ENCODE measurements at places on chromosomes 6 and 20.

- DNase-seq: no peak
These were observed 3.5 kb upstream of the MOXD1 start for GRCh38 chr6:132404736-132405135.

DNA sequence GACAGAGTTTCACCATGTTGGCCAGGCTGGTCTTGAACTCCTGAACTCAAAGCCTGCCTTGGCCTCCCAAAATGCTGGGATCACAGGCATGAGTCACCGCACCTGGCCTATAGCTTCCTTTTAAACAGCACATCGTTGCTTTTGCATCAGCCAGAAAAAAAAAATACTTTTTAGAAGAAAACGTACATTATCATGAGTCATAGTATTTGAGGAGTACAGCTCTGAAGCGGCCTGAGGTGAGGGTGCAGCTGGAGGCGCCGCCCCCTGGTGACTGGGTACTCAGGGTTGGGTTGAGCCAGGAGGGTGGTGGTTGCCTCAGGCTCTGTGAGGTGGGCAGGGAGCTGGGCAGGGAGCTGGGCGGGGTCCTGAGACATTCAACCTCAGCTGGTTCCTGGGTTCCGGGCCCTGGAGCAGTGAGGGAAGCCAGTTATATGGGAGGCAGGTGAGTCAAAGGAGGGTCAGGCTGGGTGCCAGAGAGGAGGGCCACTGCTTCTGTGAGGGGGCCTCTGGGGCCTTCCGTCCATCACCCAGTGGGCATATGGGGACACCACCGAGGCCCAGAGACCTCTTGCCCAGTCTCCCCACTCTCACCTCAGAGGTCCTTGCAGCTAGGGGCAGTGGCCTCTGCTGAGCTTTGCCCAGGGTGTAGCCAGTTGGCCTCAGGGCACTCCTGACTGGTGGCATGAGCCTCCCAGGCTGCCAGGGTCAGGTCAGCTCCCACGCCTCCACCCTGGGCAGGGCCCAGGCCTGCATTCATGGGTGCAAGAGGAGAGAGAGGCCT is 11.7 kb upstream of the ID1 start:
- DNase-seq: no peak

- no peak for DNase-seq
These were observed 86.6 kb upstream of the TPD52L1 start for GRCh38 chr6:125066964-125067363.

DNA sequence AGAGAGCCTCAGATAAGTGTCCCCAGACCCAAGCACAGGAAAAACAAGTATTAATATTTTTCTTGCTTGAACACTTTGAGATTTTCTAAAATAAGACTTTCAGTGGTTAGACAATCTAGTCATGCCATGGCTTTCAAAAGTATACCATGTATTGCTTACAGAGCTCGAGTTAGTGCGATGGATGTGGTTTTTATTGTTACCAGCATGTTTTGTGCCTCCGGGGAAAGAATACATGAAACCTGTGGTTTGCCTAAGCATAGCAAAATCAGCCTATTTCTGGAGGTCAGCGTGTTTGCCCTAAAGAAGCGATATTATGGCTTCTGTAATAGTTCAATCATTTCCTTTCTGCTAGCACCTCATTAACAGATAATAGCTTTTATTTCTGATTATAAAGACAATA is 21.6 kb downstream of the RIN2 start:
- DNase-seq: no peak

DNA sequence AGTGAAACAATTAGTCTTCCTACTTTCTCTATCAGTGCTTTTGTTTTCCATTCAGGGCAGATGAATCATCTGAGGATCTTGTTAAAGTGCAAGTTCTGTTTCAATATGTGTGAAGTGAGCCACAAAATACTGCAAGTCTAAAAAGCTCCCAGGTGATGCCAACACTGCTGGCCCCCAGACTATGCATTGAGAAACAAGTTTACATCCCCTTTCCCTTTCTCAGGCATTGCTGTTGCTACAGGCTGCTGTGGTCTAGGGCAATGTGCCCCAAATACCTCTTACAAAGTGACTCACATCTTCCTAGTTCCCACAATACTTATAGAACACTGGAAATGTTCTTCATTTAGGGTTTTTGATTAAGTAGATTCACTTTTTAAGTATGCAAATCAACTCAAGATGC is 31.8 kb downstream of the ABRACL start:
- no peak for DNase-seq

GRCh38 chr20:61159957-61160686 is 91.9 kb upstream of the CDH4 start:
- no peak for DNase-seq

DNA sequence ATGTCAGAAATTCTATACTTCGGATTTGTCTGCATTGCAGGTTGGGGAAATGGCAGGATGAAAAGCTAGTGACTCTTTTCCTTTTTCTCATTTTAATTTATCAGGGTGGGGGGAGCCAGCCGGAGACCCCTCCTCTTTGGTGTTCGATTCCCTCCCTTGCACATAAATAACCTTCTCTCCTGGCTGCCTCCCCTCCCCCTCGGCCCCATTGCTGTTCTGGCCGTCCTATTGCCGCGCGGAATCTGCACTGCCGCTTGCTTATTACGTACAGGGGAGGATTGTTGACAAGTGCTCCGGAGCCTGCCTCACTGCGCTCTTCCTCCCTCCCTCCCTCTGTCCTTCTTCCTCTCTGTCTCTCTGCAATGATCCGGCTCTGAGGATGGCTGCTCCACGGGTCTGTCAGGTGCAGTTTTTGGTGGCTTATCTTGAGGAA is 154.7 kb downstream of the JARID2 start:
- no peak for DNase-seq

- no peak for DNase-seq
These were observed 56.9 kb downstream of the IRF4 start for GRCh38 chr6:448296-449056.

DNA sequence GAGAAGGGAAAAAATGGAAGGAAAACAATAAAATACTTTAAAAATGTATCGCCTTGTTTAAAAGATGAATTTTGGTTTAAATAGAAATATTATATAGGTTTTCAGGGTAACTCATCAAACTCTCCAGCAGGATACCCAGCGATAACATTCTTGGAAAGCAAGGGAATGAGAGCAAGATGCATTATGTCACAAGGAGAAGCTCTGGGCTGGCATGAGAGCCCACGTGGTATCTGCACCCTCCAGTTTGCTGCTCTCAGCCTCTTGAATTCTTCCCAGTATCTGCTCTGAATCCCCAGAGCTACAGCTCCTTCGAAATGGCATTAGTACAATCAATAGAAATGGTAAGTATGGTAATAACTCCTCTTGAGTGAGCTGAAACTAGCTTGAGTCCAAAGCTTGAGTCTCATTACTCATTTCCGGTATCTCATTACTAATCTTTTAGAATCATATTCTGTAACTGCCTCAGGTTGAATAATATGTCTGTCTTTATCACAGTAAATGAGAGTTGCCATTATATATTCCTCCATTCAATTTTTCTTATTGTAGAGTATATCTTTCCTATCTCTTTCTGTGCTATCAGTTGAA is 4.9 kb upstream of the TMEM242 start:
- no peak for DNase-seq

GRCh38 chr6:135622081-135622480 is 124.5 kb upstream of the AHI1 start:
- DNase-seq: no peak

DNA sequence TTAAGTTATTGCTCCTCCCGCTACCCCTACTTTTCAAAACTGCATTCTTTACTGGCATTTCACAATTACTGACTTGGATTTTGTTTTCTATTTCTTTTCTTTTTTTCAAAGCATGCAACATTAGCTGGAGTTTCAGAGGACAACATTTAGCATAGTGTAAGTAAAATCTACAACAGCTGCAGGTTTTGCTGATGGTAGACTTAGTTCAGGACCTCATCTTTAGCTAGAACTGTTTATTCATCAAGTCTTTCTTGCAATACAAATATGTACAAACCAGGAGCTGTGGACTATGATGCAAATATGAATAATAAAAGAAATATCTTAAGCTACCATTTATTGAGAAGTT is 728 bp upstream of the CEP162 start:
- DNase-seq: no peak

GRCh38 chr6:80638213-80639055 is 532.0 kb downstream of the BCKDHB start:
- no peak for DNase-seq

- no peak for DNase-seq
These were observed 4.5 kb downstream of the DPM1 start for GRCh38 chr20:50953821-50954220.

GRCh38 chr20:20680991-20681508 is 31.4 kb downstream of the RALGAPA2 start:
- DNase-seq: no peak

- no peak for DNase-seq
These were observed 142.5 kb downstream of the ZMYND8 start for GRCh38 chr20:47213966-47214365.

GRCh38 chr6:169846286-169847056 is 95.0 kb downstream of the ERMARD start:
- no peak for DNase-seq

DNA sequence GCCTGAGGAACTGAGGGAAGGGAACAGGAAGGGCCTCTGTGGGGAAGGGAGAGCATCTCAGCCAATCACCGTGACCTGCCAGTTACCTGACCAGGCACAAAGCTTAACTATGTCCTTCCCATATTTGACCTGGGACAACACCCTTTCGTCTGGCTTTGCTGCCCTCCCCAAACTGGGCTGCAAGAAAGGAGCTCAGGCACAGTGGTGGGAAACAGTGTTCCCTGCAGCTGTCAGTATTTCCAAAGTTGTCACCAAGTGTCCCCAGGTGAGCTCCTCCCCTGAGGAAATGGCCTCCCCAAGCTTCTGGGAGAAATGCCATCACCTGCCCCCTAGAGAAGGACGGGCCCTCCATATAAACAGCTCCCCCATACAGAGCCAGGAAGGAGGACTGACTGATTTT is 17.9 kb downstream of the NCR2 start:
- DNase-seq: no peak

- DNase-seq: no peak
These were observed 69.6 kb upstream of the ADGRF1 start for GRCh38 chr6:47111685-47112084.

DNA sequence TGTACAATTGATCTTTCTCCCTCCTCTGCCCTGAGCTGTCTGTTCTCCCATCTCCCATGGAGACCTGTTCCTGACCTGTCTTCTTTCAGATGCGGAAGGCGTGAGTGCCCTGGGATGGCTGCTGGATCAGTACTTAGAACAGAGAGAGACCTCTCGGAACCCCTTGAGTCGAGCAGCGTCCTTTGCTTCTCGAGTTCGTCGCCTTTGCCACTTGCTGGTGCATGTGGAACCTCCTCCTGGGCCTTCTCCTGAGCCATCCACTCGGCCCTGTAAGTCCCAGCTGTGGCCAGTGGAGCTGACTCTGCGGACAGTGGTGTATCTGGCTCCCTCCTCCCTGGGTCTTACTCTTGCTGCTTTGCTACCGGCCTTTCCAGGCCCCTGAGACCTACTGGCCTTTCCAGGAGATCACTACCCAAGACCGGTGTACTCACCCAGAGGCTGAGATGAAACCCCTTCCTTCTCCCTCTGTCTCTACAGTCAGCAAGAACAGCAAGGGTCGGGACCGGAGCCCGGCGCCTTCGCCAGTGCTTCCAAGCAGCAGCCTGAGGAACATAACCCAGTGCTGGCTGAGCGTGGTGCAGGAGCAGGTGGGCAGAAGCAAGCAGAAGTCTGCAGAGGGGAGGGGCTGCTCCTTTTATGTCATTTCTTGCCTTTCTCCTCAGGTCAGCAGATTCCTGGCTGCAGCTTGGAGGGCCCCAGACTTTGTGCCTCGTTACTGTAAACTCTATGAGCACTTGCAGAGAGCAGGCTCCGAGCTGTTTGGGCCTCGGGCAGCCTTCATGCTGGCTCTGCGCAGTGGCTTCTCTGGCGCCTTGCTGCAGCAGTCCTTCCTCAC is 22.5 kb downstream of the CUL9 start:
- DNase-seq: no peak

All from GM12892 (cell line).